Activated CD4-positive, alpha-beta memory T cell treated with anti-CD3 and anti-CD28 coated beads, Interleukin-2, amount 10 ng/mL, durations not matched to agents 7 days and 5 days (primary cell): ENCODE measurements at places on chromosomes 12 and 14.

GRCh38 chr12:4449851-4450221, 4.2 kb upstream of the FGF6 start:
- no peak for DNase-seq

DNA sequence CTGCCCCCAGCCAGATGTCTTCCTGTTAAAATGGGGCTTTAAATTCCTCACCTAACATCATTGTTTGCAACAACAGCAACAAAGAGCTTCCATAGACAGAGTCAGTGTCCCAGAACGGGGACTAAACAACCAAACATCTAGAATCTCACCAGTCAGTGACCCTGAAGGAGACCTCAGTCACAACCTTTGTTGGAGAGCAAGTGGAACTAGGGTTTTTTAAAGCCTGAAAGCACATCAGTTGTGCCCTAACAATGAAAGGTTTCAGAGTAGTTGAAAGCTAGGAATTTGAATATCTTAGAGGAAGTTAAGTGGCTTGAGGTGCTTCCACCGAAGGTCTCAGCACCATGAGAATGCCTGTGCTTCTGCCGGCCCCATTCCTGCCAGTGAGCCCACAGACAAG, 5.0 kb upstream of the ALDH2 start:
- no peak for DNase-seq

GRCh38 chr12:1559676-1560091, 34.7 kb downstream of the FBXL14 start:
- DNase-seq, result no peak

DNA sequence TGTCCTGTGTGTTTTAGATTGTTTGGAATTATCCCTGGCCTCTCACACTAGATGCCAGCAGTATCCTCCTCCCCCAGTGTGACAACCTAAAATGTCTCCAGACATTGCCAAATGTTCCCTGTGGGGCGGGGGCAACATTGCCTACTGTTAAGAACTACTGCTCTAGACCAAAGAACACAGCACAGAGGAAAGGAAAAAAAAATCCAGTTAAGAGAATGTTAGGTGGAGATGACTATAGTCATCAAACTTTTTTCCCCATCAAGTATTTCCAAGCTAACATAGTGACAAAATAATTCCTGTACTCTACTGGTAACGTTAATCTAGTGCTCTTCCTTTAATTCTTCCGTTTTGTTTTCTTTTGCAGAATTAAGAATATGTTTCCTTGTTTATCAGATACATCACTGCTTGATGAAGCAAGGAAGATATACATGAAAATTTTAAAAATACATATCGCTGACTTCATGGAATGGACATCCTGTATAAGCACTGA, 3.5 kb downstream of the CDKN1B start:
- peak; percentile 38 for DNase-seq

- no peak for DNase-seq
These were observed 74.4 kb downstream of the PRKD1 start for GRCh38 chr14:29853272-29853671.

DNA sequence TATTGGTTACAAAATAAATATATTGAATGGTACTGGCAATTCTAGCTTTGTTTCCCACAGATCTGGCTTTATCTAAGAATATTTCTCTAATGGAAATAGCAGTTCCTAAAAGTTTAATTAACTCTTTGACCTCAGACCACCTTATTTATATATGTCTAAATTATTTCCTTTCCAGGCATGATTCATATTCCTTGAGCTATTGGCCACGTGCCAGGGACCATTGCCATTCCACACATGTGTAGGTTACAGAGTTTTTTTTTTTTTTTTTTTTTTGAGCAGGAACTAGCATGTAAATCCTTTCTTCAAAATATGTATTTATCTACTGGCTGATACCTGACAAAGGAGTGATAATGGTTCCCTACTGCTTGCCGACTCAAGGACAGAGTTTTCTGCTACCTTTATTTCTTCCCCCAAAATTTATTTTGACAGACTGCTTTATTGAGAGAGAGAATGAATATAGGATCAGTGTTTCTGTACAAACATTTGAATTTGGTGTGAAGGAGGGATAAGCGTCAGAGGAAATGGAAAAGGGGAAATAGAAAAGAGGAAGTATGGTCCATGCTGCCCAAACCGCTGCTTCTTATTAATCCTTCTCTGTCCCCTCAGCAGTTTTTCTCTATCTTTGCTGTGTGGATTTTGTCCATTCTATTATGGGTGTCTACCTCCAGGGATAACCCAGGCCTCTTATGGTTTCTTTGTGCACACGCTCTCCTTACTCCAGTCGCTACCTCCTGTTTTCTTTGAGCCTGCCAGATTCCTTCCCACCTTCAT, 36.4 kb downstream of the PDE3A start:
- no peak for DNase-seq

DNA sequence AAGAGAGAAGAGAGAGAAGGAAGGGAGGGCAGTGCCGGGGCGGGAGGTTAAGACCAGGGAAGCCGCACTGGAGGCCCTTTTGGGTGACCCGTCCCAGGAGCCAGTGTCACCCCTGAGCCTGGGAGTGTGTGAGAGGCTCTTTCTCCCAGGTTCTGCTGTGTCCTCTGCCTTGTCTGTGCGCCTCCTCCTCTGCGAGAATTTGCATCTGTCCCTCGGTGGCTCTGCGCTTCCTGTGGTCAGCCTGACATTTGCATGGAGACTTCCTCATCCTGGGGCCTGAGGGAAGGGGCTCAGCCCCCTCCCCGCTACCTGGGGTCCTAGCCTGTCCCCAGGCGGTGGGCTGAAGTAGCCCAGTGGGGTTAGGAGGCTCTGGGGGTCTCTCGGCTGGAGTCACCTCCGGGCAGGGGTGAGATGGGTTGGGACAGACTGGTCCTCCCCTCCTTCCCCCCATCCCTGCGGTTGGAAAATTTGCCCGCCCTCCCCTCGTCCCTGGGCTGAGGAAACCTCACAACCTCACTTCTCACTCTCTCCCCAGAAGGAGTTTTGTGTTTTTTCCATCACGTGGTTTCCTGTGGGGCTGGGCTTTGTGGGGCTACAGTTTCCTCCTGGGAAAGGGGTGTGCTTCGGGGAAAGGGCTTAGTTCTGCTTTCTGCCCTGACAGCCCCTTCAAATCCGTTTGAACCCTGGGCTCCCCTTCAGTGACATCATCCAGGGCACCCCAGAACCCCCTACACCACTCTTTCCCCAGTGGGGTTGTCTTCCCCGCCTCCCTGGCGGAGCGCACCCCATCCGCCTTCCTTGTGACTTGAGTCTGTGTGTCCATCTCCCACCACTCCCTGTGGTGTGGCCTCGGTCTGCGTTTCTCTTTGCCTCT, 2.5 kb downstream of the PTPN6 start:
- peak; percentile 84 for DNase-seq

DNA sequence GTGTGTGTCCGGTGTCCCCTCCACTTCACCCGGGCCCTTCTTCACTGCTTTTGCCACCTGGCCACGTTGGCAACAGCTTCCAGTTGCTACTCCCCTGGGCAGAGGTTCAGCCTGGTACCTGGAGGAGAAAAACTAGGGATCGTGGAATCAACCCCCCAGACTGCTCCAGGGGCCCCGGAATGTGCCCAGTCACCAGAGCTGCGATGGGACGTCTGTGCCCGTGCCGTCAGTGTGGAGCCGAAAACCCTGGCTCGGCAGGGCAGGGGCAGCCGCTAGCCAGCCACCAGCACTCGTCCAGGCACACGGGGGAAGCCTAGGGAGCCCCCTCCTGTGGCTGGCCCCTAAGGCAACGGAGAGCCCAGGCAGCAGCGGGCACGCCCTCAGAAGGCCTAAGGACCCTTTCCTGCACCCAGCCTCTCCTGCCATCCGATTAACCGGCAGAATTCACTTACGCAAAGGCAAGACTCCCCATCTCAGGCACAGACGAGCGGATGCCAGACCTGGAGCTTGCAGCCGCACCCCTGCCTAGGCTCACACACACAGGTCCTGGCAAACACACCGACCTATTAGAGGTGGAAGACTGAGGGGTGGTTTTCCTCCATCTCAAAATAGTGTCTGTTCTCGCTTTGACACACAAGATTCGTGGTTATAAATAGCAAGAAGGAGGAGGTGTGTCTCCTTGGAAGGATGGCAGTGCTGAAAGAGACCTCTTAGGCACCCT, 62.6 kb downstream of the FBXL14 start:
- DNase-seq, result no peak

GRCh38 chr12:125944446-125944845, 879.2 kb downstream of the AACS start:
- no peak for DNase-seq

DNA sequence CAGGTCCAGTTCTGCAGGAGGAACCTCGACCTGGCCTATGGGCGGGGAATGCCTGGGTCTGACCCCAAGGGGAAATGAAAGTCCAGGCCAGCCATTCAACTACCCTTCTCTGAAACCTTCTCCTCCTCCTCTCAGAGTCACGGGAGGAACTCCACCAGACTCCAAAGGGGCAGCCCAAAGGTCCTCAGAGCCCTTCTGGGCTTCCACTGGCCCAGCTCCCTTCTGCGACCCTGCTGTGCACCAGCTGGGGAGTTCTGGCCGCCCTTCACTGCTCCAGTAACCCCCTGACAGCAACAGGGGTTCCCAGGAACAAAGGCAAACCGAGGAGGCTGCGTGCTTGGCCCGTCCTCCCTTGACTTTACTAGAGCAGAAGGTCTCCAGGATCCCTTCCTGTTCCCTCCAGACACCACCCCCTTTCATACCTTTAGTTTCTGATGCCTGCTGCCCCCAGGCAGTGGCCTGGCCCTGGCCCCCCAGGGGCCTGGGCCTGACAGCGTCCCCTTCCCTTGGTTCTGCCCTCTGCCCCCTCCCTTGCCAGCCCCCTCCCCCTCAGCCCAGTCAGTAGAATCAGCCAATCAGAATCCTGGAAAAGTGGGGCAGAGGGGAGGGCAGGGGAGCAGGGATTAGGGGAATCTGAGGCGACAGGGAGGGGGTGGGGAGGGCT, 850 bp upstream of the ZNF385A start:
- no peak for DNase-seq
